Left lung (tissue), 14 donors: ENCODE measurements at places on chromosomes 2 and 18. TPM values are rescaled to one million over a fixed set of nuclear protein-coding genes. Genes with fewer than 3 reads are reported as not detected.

- no peak for DNase-seq
Measured at GRCh38 chr2:3127710-3128109, 249.9 kb downstream of the EIPR1 start.

DNA sequence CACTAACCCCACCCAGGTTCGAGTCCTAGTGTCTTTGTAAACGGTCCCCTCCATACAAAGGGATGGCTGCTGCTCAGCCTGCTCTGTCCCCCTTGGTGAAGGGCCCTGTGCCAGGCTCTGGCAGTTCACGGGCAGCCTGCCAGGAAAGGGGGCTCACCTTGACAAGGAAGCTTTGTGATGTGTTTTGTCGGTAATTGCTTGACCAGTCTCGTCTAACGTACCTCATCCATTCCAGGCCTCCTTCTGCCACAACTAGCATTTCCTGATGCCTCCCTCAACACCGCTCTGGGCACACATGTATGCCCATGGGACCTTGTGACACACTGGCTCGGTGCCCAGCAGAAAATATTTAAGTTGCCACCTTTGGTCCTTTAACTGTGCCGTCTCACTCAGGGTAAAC lies 171.9 kb downstream of the KLHL29 start:
- no peak for DNase-seq

CD207 gene
- 0.13 TPM for total RNA-seq

DNA sequence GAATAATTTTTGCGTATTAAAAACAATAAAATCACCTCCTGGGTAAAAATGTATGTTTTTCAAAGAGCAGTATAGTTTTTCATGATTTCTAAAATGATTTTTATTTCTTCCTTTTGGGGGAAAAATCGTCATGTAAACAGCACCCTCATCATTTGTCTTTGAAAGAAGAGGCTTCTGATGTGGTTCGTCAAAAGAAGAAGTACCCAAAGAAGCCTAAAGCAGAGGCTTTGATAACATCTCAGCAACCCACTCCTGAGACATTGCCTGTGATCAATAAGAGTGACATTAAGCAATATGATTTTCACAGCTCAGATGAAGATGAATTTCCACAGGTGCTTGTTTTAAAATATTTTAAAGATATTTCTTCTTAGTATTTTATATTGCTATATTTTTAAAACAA lies 110.2 kb upstream of the KIF5C start:
- no peak for DNase-seq

DNA sequence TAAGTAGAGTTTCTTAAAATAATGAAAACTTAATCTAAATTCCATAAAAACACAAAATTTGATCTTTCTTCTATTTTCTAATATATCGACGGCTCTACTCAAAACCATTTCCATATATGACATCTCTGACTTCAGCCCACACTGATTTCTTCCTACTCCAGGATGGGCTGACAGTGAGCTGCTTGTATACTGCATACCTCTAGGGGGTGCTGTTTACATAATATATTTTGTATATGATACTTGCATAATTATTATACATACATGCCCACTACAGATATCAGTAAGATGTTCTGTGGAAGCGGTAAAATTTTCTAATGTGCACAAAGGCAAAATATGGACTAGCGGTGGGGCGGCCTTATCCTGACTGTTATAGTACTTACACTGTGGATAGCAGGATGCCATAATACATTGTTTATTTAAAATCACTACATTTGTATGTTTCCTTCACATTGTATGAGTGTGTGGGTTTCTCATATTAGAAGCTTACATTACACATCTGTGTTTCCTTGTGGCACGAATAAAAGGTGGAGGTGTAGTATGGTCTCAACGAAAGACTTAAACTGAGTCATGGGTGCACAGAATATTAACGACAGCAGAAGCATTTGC lies 66.1 kb upstream of the NXPH2 start:
- DNase-seq = peak; percentile 22

- DNase-seq = no peak
Measured at GRCh38 chr2:231152800-231153557, 28.1 kb upstream of the HTR2B start.

DNA sequence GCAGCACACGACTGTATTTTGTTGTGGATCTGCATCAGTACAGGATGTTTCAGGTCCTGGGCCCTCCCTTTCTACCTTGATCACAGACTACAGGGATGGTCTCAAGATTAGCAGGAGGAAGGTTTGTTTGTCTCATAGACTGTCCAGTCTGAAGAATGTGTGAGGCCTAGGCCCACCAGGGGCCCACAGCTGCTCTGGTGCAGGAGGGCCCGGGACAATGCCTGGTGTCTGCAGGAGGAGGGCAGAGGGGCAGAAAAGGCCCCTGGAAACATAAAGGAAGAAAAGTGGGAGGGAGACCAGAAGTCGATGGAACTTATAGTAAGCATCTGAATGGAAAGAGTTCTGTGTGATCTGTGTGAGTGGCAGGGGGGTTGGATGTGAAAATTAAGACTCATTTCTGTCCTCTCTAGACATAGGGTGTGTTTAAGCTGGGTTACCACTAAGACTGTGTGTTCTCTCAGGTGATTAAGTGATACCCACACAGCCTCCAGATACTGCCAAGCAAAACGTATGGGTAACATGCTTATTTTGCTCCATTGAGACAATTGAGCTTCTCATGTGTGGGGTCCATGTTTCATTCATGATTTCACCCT lies 33.4 kb upstream of the LPIN2 start:
- no peak for DNase-seq

UGT1A9 gene
- not detected for total RNA-seq

- DNase-seq = no peak
Measured at GRCh38 chr2:191615596-191615995, 62.3 kb upstream of the NABP1 start.

DNA sequence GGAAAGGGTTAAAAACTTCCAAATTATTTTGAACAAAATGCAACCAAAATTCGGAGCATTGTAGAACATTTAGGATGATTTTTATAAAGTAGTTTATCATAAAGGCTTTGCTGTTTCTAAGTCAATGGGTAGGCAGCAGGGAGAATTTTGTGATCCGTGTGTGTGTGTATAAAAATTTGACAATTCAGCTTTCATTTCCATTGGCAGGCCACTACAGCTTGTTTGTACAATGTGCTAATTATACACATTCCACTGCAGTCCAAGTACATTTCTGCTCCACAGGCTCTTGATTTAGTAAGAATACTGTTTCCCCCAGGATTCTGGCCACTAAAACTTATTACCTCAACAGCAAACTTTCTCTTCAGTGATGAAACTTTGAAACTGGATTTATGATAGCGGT lies 71.8 kb upstream of the LTBP1 start:
- DNase-seq = no peak

DNA sequence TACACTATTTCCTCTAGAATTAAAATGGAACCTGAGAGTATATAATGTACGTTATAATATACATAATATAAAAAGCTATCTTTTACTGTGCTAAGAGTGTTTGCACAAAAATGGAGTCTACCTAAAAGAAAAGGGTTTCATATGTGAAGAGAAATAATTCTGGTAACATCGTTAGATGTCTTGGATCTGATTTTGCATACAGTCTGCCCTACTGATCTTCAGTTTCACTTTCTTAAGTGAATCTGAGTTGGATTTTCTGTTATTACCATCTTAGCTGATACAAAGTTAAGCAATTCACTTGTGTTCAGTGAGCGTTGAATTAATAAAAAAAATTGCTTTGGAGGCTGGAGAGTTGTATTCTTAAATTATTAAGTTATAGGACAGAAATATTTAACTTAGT lies 502.1 kb upstream of the TMEFF2 start:
- DNase-seq = no peak

CCDC141 gene
- total RNA-seq = 22.5 TPM

- no peak for DNase-seq
Measured at GRCh38 chr2:99425022-99425421, 64.8 kb downstream of the REV1 start.

ANKRD30B gene
- total RNA-seq = not detected

DNA sequence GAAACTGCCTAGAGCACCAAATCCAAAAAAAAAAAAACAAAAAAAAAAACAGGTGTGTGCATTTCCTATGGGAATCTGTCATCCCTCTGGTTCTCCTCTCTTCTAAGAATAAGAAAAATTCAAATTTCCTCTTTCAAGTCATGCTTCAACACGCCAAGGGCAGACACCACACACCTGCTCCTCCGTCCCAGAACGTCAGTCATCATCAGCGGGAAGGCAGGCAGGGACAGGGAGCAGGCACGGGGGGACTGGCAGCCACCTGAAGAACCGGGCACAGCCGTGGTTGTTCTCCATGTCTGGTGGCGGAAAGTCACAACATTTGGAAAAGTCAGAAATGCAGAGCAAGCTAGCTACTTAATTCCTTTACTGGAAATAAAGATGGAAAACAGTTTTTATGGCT lies 214.8 kb downstream of the IKZF2 start:
- no peak for DNase-seq

COL3A1 gene
- 1,354 TPM for total RNA-seq

SCYGR2 gene
- not detected for total RNA-seq

GALM gene
- total RNA-seq = 21.3 TPM

DNA sequence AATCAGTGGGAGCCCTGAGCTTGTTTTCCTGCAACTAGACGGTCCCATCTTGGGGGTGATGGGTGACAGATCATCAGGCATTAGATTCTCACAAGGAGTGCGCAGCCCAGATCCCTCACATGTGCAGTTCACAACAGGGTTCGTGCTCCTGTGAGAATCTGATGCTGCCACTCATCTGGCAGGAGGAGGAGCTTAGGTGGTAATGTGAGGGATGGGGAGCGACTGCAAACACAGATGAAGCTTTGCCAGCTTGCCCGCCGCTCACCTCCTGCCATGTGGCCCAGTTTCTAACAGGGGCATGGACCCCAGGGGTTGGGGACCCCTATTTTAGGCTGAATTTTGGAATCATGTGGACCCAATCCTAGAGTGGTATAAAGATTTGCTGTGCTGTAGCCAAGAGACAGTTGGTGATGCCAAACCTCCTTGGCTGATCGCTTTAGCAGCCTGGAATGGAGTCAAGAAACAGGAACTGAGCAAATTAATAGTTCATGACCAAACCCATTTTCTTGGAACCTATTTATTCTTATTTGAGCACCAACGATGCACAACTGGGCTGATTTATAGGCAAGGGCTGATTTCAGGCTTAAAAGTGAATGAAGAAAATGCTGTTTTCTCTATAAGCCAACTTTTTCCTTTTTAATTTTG lies 25.7 kb downstream of the LPIN1 start:
- no peak for DNase-seq

DNA sequence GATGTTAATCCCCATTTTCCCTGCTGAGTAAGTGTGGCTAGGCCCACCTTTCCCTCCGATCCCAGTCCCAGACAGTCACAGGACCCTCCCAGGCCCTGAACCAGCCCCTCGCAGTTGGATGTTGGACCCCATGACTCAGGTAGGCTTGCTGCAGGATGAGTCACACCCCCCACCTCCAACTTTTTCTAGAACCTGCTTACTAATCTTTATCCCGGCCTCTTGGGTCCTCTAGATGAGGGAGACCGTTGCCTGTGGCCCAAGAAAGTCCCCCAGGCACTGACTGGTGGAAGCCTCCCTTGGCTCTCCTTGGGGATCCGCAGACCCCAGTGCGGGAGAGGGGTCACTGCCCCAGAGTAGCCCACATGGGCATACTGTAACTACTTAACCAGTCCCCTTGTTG lies 98.5 kb downstream of the SMAD7 start:
- no peak for DNase-seq

SPDYA gene
- total RNA-seq = 0.55 TPM

DNA sequence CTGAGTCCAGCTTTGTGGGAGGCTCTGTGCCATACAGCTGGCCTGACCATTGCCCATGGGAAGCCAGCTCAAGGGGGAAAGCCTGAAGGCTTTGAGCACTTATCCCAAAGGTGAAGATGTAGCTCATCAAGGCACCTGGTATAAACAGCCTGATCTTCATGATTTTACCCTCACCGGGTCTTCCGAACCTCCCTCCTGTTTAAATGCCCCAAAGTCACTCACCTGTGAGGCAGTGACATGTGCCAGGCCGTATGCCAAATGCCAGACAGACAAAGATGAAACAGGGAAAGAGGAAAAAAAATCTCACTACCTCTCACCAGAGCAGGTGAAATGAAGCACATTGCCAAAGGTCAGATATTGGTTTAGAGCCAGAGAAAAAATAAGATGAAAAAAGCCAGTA lies 62.8 kb upstream of the ITSN2 start:
- DNase-seq = no peak

- DNase-seq = peak; percentile 40
Measured at GRCh38 chr18:62838475-62839098, 123.2 kb downstream of the PHLPP1 start.

SNORC gene
- total RNA-seq = 3.6 TPM

- DNase-seq = no peak
Measured at GRCh38 chr2:102120701-102121159, 21.8 kb upstream of the IL1R1 start.
